A549 treated with GW870086 at 1 μM for 4 hours (cell line): ENCODE measurements at places on chromosomes 12 and 14. TPM values are rescaled to one million over a fixed set of nuclear protein-coding genes. Genes with fewer than 3 reads are reported as not detected.

Gene HCAR1
- total RNA-seq, result 0.03 to 0.07 TPM (median 0.06 TPM) in 4 of 5 replicates, not detected in the other

Gene CACNA1C
- 0.03 to 0.05 TPM (median 0.03 TPM) in 3 of 5 replicates, not detected in the others for total RNA-seq

Gene BDKRB2
- total RNA-seq, result 1.3 to 1.7 TPM (median 1.5 TPM) in 5 replicates

Gene INSM2
- 0.03 to 0.11 TPM (median 0.05 TPM) in 3 of 5 replicates, not detected in the others for total RNA-seq

Gene C14orf39
- 0.29 TPM in 1 of 5 replicates, not detected in the others for total RNA-seq

Gene IRAK3
- 0.64 to 1.1 TPM (median 0.96 TPM) in 5 replicates for total RNA-seq

Gene RTL1
- total RNA-seq, result 0.19 to 0.30 TPM (median 0.24 TPM) in 5 replicates

Gene ADCY4
- not detected in 5 replicates for total RNA-seq

Gene POU6F1
- 1.2 to 2.8 TPM (median 2.1 TPM) in 5 replicates for total RNA-seq

Gene SERPINA10
- 0.03 TPM in 1 of 5 replicates, not detected in the others for total RNA-seq

Gene TBK1
- total RNA-seq, result 21.3 to 26.2 TPM (median 24.6 TPM) in 5 replicates

Gene DIABLO
- 64.6 to 72.4 TPM (median 70.0 TPM) in 5 replicates for total RNA-seq

Gene TMCC3
- total RNA-seq, result 0.88 to 1.8 TPM (median 1.2 TPM) in 5 replicates

Gene KLRB1
- total RNA-seq, result not detected in 5 replicates

Gene SLC6A12
- total RNA-seq, result 0.72 to 1.4 TPM (median 1.1 TPM) in 5 replicates

Gene APOLD1
- total RNA-seq, result 0.12 to 0.36 TPM (median 0.17 TPM) in 5 replicates

Gene CMA1
- total RNA-seq, result not detected in 5 replicates

Gene ING4
- total RNA-seq, result 11.2 to 16.5 TPM (median 14.6 TPM) in 5 replicates

Gene CCER1
- total RNA-seq, result not detected in 5 replicates
